Activated T-helper 1 cell treated with Interleukin-2 at 50 U/mL for 16 hours (primary cell): ENCODE measurements at places on chromosomes 1 and 21.

DNA sequence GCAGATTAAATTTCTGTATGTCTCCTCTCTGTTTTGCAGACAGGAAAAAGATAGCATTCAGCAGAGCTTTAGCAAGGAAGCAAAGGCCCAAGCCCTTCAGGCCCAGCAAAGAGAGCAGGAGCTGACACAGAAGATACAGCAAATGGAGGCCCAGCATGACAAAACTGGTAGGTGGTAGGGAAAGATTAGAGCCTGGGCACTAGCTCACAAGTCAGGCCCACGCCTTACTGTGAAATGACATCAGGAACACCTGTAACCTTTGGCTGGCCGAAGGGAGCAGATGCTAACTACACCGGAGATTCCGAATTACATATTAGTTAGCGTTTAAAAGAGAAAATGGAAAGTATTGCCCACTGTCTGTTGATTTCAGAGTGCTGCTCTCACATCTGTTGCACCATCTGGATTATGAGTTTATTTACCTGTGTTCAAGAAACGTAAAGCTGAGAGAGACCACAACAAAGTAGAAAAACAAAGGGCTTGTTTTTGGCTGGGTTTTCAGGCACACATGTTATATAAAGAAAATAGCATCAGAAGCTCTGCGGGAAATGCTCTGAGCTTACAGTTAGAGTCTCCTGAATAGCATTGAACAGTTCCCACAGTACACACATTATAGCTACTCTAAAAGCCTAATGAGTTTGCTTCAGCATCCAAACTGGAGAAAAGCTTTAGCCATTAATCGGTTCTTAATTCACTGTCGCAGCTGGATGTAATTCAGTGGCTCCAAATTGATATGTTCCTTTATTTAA lies 160.0 kb downstream of the SDCCAG8 start:
- no peak for DNase-seq

- no peak for DNase-seq
These were observed 566 bp upstream of the ALG6 start for GRCh38 chr1:63366908-63367214.

- no peak for DNase-seq
These were observed 739 bp upstream of the IFI6 start for GRCh38 chr1:27672750-27673112.

- DNase-seq: no peak
These were observed 11.6 kb downstream of the PEF1 start for GRCh38 chr1:31633117-31633516.

GRCh38 chr1:207454046-207454964 lies at the start of gene CR2:
Gene CR2 (plus strand): TSS chr1:207454328. CDS start chr1:207454419, 91 bp downstream.
- no peak for DNase-seq

DNA sequence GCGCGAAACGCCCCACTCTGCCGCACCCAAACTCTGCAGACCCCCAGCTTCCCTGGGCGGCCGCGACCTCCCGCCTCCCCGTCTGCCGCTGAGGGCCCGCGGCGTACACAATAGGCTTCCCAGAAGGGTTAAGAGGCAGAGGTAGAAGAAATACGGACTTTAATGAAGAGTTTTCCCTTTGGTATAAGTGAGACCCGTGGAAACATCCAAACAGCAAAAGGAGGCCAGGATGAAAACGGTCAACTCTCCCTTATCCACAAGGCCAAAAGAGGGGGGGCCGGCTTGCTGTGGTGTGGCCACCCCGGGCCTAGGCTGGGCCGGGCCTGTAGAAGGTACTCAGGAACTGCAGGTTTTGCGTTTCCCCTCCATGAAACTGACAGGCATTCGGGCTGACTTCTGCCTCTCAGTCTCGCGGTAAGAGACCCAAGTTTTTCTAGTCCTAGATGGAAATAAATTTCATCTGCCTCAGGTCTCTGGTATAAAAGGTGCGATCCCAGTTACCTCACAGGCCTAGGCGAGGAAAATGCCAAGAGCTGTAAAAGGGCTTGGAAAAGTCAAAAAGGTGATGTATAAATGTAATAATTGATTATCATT lies 671 bp upstream of the PYGO2 start:
- no peak for DNase-seq

DNA sequence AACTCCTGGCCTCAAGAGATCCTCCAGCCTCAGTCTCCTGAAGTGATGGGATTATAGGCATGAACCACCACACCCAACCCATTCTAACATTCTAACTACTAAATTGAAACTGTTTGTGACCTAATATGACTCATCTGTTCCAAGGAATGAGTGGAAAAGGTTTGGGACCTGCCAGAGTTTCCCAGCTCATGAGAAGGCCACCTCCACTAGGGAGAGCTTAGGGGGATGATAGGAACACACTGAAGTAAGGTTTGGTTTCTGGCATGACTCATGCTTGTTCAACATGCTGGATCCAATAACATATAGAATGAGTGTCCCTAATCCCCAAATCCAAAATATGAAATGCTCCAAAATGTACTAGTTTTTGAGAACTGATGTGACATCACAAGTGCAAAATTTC lies 18.9 kb upstream of the SCAF4 start:
- DNase-seq: no peak

DNA sequence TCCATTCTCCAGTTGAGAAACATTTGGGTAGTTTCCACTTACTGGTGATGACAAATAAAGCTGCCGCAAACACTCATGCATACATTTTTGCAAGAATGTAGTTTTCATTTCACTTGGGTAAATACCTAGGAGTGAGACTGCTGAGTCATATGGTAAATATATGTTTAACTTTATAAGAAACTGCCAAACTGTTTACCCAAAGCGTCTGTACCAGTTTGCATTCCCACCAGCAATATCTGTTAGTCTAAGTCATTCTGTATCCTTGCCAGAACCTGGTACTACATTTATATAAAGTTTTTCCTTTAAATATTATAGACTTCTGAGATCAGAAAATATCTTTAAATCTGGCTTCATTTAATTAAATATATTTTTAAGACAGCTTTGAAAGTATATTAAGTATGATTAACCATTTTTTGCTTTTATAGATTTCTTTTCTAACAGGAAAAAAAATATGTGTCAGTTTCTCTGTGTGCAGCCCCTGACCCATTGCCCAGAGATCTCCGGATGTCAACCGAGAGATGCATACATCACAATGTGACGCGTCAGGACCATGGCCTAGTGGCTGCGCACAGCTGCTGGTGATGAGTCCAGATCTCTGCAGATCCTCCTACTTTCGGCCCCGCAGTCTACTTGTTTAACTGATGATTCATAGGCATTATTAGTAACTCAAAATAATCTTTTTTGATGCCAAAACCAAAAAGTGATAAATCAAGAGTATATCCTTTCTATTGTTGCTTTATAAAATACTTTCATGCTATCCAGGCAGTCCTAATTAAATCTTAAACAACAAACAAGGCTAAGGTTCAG lies 227.1 kb upstream of the MAP1LC3C start:
- DNase-seq: no peak

DNA sequence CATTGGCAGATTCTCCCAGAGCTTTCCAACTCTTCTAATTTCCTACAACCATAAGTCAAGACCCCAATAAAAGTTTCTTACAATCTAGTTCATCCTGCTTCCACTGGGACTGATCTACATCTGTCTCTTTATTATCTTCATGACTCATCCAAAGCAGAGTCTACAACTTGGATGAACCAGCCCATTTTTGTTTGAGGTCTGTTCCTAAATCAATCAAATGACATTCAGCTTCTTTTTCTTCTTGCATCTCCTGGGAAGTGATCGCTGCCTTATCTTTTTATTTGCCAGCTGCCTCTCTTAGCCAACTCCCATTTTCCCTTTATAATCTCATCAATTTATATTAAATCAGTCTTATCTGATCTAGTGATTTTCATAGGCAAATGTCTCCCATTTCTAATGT lies 105.6 kb downstream of the ERG start:
- DNase-seq: no peak

DNA sequence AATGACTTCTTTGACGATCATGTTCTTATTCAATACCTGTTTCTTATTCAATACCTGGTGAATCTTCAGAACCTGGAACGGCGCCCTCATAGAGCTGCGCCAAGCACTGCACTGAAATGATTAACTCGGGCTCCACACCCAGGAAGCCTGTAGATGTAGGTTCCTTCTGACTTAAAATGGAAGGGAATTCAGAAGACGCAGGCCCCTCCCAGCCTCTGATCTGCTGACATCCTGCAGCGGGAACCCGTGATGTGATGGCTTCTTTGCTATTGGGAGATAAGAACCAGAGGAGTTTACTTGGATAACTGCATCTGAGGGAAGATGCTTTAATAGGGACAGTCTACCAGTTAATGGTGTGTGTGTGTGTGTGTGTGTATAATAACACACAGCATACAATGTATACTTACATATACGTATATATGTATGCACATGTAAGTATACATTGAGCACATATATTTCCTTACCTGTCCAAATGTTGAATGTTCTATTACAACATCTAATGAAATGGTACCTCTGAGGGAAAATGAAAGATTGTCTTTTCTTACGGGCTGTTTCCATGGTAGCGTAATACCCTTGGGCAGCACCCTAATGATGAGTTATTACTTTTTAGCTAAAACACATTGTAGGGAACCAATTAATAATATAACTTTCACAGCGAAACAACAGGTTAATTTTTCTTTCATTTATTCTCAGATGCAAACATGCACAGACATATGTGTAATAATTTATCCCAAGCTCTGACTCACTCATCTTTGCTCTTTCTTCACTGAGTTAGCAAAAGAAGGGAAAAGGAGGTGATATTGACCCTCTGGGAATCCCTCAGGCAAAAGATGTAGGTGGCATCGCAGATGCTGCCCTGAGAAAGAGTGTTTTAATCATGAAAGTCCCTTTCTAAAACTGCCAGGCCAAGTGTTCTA lies 379.8 kb downstream of the SIPA1L2 start:
- no peak for DNase-seq

GRCh38 chr1:180280617-180281016 lies 50.6 kb downstream of the LHX4 start:
- no peak for DNase-seq

- no peak for DNase-seq
These were observed 70.6 kb downstream of the NPHP4 start for GRCh38 chr1:5921671-5922070.

- no peak for DNase-seq
These were observed 65.6 kb upstream of the PLA2G4A start for GRCh38 chr1:186763107-186763506.

DNA sequence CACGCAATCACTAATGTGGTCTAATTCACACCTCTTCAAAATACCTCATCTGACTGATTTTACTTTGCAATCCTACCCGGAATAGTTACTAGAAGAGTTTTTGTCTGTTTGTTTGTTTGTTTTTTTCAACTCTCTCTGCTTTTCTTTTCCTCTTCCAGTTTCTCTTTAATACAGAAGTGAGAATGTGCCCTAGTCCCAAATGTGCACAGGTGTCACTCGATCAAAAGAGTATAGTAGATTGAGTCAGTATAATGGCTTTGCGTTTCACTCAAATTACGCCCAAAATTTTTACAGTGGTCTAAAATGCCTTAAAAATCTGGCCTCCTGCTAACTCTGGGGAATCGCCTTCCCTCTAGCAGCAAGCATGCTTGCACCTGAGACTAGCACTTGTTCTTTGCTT lies 1536.8 kb downstream of the KCNT2 start:
- no peak for DNase-seq

DNA sequence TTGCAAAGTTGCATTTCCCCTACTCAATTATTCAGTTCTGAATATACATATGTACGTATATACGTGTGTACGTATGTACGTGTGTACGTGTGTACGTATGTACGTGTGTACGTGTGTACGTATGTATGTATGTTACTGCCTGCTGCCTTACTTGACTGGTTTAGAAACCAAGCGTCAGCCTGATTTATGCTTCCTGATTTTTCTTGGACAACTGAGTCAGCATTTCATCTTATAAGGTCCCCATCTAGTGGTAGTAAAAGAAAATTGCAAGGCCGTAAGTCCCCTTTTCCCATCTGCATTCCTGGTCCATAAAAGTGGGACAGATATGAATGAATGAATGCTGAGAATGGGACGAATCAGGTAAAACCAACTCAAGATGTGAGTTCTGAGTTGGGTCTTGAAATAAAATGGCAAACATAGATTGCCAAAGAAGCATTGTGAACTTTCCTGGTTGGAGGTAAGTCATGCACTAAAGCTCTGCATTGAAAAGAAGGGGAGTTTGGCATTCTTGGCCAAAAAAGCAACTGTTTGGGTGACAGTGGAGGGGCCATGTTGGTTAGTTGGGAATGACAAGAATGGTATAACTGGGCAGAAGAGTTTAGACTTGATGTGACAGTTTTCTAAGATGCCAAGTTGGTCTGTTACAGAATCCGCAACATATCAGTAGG lies 76.4 kb upstream of the DNAH14 start:
- no peak for DNase-seq

DNA sequence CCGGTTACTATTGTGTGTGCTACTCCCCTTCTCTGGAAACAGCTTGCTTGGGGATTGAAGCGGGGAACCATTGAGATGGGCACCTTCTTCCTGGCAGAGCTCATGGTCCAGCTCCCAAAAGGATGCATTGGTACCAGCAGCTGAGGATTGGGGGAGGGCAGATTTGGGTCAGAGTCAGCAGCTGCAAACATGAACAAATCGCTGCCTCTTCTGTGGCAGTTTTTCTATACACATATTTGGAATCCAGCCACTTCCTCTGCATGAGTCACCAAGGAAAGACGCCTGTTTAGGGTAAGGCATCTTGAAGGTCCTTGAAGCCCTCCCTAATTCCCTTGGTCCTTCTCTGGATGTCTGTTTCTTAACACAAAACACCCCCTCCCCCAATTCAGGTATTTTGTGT lies 104.7 kb downstream of the DAB1 start:
- no peak for DNase-seq

GRCh38 chr1:69513601-69514000 lies 54.1 kb upstream of the LRRC7 start:
- DNase-seq: no peak

- no peak for DNase-seq
These were observed 20.5 kb upstream of the XPR1 start for GRCh38 chr1:180611016-180611930.

- no peak for DNase-seq
These were observed 16.0 kb downstream of the ST6GALNAC3 start for GRCh38 chr1:76090283-76091203.

DNA sequence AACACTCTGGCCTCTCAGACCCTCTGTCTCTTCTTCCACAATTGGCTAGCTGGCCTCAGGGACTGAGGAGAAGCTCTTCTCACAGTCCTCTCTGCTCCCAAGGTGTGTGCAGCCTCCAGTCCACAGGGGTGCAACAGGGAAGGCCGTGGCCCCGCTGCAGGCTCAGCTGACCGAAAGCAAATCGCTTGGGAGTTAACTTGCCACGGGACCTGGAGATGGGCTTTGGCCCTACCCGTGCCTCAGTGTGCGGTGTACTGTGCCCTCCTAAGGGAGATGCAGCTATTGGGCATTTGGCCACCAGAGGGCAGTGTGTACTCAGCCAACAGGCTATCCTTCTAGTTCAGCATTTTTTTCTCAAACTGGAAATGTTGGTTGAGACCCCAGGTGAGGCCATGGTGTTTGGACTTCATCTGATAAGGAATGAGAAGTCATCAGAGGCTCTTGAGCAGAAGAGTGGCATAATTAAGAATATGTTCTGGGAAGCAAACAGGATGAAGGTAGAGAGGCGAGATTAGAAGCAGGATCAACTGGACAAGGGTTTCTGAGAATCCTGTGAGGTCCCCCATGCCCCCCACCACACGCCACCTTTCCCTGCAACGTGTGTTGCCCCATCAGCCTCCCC lies 42.5 kb upstream of the TMEM125 start:
- peak; percentile 59 for DNase-seq

GRCh38 chr1:111990878-111991718 lies 1.6 kb upstream of the KCND3 start:
- DNase-seq: no peak
